ENCODE measurements at places on chromosomes 12 and 14. TPM values are rescaled to one million over a fixed set of nuclear protein-coding genes. Genes with fewer than 3 reads are reported as not detected.

The FBLN5 gene
- total RNA-seq: 0.26 TPM

The TMEM63C gene
- 0.77 TPM for total RNA-seq

The NOXRED1 gene
- 0.26 TPM for total RNA-seq

The SLC41A2 gene
- total RNA-seq: 5.7 TPM

The RNASE4 gene
- 26.9 TPM for total RNA-seq

The TCL1A gene
- not detected for total RNA-seq

The KRT71 gene
- not detected for total RNA-seq

The SLC10A1 gene
- not detected for total RNA-seq

The PSMC6 gene
- 64.8 TPM for total RNA-seq

Data from dermis microvascular lymphatic vessel endothelial cell (primary cell).